ENCODE measurements at places on chromosomes 5 and 9.

GRCh38 chr9:36194326-36195000 is 3.7 kb downstream of the CLTA start:
- DNase-seq = no peak

DNA sequence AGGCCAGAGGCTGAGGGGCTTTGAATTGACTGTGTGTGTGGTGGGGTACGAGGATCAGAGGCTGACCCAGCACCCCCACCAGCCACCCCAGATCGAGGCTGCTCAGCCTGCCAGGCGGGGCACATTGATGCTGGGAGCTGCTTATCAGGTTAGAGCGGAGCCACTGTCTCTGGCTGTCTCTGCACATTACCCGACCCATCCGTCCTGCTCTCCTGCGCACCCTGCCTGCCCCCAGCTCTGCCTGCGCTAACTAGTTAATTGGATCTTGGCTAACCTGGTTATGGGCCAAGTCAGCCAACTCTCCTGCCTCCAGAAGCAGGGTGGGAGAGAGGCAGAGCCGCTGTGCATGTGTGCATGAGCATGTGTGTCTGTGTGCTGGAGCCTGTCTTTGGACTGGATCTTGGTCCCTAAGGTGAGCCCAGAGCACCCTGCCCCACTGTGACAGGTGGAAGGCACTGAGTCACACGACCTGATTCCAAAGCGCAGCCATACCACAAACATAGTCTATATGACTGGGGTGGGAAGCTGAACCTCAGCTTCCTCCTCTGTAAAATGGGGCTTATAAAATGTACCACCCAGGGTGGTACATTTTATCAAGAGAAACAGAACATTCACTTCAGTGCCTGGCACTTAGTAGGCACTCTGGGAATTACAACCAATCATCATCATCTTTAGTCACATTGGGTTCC is 39.7 kb downstream of the PCDH1 start:
- no peak for DNase-seq

- no peak for DNase-seq
Measured at GRCh38 chr5:139666551-139666950, 18.4 kb downstream of the CXXC5 start.

DNA sequence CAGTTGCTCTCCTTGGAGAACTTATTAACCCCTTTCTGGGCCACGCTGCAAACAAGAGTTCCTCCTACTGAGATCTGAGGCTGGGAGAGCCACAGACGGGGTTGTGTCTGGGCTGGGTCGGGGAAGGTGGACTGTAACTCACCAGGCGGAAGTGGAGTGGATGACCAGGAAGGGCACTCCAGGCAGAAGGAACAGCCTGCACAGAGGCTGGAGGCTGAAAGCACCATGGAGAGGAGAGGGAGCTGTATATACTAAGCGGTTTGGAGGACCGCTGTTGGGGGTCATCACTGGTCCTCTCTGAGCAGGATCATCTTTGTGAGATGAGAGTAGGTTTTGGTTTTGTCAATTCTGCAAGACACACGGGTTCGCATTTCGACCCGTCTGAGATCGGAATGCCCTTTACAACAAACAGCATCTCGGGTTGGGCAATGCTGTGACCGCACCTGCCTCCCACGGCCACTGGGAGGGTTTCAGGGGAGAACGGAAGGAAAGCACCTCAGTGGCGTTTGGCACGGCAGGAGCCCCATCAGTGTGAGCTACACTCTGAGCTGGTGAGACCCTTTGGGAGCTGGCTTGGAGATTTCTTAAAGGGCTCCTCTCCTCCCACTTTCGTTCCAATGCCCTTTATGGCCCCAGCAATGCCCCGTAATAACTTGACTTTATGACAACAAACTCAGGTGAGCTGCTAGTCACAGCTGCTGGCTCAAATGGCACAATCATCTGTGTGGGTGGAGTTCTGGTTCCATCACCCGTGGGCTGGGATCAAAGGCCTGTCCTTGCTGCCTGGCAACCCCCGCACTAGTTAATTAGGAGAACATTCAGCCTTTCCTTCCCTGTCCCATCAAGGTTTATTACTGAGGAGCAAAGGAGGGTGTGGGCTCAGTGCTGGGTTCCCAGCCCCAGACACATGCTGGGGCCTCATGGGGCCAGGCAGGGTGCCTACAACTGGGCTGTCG is 18.7 kb upstream of the NEURL1B start:
- no peak for DNase-seq

DNA sequence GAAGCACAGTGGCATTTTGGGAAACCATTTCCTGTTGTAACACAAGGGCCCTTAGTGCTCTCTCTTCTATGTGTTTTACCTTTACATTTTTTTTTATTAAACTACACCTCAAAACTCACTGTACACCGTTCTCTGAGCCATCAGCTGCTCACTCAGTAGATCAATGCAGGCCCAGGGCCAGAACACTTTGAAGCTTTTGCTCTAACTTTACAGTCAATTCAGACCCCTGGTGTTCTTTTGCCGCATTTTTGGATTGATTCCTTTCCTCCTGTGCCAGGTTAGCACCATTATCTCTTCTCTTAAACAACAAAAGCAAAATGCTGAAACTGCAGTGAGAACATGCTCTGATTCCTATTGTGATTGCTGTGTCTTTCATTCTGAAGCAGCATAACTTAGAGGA is 269.8 kb upstream of the RGMB start:
- DNase-seq = no peak

DNA sequence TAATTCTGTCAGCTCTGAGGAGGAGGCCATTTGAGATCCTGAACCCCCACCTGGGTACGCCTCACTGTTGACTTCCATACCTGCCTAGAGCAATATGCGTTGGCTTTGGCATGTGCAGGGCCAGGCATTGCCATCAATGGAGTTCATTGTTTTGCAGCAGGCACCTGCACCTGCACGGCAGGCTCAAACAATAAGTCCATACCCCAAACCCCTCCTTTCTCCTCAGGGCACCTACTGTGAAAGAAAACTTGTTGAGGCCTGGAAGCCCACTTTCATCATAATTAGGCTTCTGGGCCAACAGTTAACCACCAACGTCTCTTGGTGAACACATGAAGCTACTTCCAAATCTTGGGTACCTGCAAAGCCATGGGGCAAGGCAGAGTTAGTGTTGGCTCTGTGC is 238.7 kb downstream of the NFIB start:
- DNase-seq = no peak

DNA sequence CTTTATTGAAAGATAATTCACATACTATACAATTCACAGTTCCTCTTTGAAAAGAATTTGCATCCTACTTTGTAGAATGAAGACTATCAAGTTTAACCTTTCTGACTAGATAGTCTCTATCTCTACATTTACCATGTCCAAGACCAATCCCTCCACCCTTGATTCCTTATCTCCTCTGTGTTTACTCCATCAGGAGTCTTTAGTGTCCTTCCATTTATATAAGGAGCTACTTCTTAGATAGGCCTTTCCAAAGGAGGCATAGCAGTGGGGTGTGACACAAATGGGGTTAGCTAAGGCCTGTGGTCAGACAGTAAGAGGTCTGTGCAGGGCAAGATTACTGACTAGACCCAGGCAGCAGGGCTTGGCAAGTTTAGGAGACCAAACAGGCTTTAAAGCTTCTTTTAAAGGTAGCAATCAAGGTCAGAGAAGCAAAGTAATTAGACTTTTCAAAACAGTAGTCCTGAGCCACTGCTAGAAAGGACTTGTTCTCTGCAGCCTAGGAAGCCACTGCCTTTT is 11.1 kb upstream of the DMXL1 start:
- no peak for DNase-seq

GRCh38 chr5:178186427-178186826 is 744 bp downstream of the GMCL2 start:
- no peak for DNase-seq

GRCh38 chr9:127336086-127336485 is 60.9 kb upstream of the SLC2A8 start:
- DNase-seq = no peak

- DNase-seq = no peak
Measured at GRCh38 chr9:133233681-133234432, 24.8 kb upstream of the OBP2B start.

GRCh38 chr9:123335986-123336329 is 20.0 kb upstream of the CRB2 start:
- DNase-seq = no peak

All from activated T-cell treated with anti-CD3 and anti-CD28 coated beads for 1 hour (primary cell).